ENCODE measurements at places on chromosomes 11 and 22. TPM values are rescaled to one million over a fixed set of nuclear protein-coding genes. Genes with fewer than 3 reads are reported as not detected.

PATE2 gene
- total RNA-seq, result not detected

HBE1 gene
- total RNA-seq, result not detected

SDF2L1 gene
- total RNA-seq, result 55.8 TPM

GAB4 gene
- 4.6 TPM for total RNA-seq

ANGPTL5 gene
- not detected for total RNA-seq

GNB1L gene
- 5.1 TPM for total RNA-seq

KRTAP5-7 gene
- 0.19 TPM for total RNA-seq

OR52N4 gene
- total RNA-seq, result 1.2 TPM

TRMT2A gene
- total RNA-seq, result 104 TPM

TIMP3 gene
- total RNA-seq, result not detected

MUC5B gene
- not detected for total RNA-seq

CPSF7 gene
- 104 TPM for total RNA-seq

ENTHD1 gene
- total RNA-seq, result not detected

LDHAL6A gene
- total RNA-seq, result 0.72 TPM

TCN2 gene
- total RNA-seq, result 0.95 TPM

C1QTNF4 gene
- 2.0 TPM for total RNA-seq

MUC2 gene
- not detected for total RNA-seq

DEUP1 gene
- not detected for total RNA-seq

TIMM10 gene
- total RNA-seq, result 18.8 TPM

THRSP gene
- not detected for total RNA-seq

TUBA8 gene
- total RNA-seq, result 1.2 TPM

P2RX6 gene
- 0.93 TPM for total RNA-seq

TREH gene
- total RNA-seq, result not detected

Data from natural killer cell (primary cell).